ENCODE measurements at places on chromosomes 11 and 22.
A peak's percentile ranks its signal among the peaks of the same experiment; 100 is the strongest.

DNA sequence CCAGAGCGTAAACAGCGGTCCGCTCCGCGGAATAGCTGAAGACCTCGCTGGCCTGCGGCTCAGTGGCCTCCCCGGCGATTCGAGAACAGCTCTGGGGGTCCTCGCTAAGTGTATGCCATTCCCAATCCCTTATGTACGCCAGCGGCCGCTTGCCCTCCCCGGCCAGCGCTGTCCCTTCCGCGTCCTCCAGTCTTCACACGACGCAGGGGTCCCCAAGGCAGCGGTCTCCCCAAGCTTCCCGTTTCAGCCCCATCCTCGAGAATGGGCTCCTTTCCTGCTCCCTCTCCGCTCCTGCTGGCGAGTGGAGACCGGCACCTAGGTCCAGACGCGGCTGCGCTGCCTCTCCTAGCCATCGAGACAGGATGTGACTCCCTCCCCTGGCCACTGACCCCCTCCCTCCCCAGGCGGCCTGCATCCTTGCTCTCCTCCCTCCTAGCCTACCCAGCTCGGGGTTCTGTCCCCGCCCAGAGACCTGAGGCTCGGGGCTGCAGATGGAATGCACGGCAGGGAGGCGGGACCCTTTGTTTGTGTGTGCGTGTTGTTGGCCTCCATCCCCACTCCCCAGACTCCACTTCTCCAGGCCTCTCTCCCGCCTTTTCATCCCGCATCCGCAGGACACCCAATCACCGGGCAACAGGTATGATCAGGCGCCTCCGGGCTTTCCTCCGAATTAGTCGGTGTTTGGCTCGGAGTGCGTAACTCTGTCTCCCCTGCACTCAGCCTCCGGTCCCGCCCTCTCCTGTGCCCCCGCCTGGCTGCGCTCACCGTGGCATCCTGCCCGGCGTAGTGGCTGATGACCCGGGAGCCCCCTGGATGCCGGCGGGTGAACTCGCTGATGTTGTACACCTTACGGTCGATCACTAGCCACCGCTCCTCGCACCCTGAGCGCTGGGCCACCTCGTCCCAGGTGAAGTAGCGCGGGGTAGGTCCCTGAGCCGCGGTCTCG is 740 bp downstream of the FADS1 start:
- DNase-seq, result peak; percentile 90

GRCh38 chr11:95095858-95096587 is 6.4 kb downstream of the ENDOD1 start:
- peak; percentile 70 for DNase-seq

DNA sequence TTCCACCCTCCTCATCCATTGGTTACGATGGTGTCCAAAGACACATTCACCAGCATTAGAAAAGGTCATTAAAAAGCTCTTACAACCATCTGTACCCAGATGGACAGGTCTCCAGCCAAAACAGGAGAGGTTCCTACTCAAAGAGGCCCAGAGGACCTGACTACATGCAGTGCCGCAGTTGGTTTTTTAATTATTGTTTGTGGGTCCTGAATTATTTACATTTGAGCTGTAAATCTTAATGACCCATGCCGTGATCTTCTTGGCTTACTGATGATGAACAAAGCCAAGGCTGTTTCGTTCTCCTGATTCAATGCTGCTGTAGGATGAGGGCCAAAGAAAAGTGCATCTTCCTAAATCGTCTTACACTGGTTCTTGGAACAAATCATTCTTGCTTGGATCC is 83.7 kb downstream of the CADM1 start:
- DNase-seq, result no peak

DNA sequence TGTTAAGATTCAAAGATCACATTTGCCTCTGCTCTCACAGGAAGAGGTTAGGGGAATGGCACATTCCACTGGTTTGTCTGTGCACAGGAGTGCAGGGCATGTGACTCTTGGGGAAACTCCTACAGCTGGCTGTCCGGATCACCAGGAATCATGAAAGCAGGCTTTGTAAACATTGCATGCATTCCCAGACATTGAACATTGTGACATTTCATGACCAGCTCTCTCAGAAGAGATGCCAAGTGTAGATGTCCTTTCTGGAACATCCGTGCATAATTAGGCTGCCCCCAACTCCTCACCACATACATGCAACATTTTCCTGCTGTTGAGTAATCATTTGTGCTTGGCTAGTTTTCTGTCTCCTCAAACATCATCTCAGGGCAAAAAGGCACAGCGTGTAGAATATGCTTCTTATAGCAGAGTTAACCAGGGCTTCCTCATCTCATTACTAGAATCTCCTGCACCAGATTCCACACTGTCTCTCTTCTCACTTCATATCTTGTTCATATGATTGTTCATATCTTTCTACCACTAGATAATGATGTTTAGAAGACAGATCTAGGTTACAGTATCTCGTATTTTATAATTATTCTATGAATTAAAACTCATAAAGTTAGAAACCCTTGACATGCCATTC is 694.7 kb downstream of the NTM start:
- DNase-seq, result peak; percentile 98

GRCh38 chr11:8477151-8477550 is 116.9 kb downstream of the STK33 start:
- DNase-seq, result no peak

DNA sequence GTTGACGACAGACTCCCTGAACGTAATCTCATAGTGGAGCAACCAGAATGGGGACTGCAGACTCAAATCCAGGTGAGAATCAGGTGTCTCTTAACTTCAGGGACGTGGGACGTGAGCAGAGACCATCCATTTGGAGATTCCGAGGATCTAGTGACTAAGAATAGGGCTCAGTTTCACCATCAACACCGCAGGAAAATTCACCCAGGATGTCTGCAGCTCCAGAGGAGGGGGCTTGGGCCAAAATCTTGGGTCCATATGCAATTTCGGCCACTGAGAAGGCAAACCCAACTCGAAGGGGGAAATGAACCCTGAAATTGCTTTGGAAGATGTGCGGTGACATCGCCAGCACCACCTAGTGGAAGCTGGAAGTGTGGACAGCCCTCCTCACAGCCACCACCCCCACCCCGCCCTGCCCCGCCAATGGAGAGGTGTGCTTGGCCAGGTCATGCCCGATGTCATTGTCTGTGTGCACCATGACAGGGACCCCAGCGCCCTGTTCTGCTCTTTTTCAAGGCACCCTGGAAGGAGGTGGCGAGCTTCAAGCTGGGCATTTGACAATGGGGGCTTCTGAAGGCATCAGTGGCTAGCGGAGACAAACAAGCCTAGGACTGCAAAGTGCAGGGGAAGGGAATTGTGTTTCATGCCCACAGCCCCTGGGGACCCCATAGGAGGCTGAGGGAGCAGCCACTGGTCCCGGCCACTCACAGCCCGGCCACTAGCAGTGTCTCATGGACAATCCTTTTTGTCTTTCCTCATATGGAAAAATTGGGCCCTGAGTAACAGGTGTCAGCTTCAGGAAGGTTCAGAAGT is 24.8 kb downstream of the APOL1 start:
- peak; percentile 71 for DNase-seq

DNA sequence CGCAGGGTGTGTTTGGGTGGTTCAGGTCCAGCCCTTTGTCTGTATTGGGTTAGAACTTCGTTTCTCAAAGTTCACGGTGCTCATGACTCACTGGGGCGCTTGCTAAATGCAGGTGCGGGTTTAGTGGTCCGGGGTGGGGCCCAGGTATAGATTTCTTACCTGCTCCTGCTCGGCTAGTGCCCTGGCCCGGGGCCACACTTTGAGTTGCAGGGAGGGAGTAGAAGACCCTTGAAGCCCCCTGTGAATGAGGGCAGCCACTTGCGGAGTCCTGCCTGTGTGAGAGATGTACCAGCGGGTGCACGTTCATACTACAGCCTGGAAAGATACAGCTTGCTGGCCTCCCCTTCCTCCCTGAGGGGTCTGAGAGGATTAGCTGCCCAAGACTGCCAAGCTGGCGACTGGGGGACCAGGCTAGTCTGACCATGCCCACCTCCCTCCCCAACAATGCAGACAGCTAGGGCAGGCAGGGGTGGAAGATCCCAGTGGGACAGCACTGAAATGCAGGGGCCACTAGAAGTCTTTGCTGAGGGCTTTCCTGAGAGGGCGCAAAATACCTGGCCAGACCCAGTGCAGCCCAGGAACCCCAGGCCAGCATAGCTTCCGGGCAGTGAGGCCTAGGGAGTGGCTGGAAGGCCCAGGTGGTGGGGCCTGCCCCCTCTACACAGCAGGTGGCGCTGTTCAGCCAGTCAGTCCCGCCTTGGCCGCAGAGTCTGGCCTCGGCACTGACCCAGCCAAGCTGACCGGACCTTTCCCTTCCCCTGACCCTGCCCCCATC is 5.1 kb upstream of the MYRF start:
- peak; percentile 72 for DNase-seq

- DNase-seq, result no peak
Observed at GRCh38 chr11:101336155-101336554, 206.5 kb upstream of the PGR start.
